T-helper 1 cell (primary cell): ENCODE measurements at places on chromosomes 1 and 21.

- DNase-seq: no peak
Observed at GRCh38 chr1:118973032-118973431, 15.1 kb downstream of the TBX15 start.

- DNase-seq: no peak
Observed at GRCh38 chr1:183807549-183808168, 2.7 kb downstream of the RGL1 start.

DNA sequence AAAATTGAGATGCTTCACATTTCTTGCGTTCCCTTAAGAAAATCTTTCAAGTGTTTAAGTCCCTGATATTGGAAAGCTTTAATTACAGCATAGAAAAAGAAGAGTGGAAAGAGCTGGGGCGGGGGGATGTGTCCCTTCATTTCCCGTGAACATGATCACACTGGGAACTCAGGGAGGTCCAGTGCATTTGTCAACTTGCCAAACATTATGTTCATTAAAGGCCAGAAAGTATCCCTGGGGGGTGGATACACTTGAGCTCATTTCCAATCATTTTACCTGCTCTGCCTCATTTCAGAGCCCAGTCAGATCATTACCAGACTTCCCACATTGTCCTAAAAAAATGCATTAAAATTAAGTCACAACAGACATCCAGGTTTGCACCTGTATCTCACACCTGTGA is 123.6 kb upstream of the KCNJ15 start:
- no peak for DNase-seq

DNA sequence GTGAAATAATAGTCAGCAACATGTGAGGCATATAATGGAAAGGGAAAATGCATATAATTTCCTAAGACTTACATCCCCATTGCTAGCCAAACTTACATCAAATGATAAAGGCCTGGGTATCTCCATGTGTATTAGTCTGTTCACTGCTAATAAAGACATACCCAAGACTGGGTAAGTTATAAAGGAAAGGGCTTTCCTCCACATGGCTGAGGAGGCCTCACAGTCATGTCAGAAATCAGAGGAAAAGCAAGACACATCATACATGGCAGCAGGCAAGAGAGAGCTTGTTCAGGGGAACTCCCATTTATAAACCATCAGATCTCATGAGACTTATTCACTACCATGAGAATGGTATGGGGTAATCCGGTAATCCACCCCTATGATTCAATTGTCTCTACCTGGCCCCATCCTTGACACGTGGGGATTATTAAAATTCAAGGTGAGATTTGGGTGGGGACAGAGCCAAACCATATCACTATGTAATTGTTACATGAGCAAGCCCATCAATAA is 161.5 kb upstream of the SAMSN1 start:
- no peak for DNase-seq

DNA sequence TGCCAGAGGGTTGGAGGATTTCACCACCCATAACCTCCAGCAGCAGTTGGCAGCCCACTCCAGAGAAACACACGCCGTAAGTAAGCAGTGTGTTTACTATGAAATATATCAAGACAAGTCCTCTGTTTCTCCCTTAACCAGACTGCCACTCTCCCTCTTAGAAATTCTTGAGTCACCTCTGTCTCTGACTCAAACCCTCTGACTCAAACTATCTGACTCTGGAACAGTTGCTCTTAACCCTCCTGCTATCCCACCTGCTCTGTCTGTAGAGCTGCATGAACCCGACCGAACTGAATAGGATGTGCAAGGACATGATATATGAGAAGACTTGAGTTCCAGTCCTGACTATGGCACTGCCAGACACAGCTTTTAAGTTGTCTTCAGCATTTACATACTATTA is 14.1 kb downstream of the INPP5B start:
- no peak for DNase-seq

DNA sequence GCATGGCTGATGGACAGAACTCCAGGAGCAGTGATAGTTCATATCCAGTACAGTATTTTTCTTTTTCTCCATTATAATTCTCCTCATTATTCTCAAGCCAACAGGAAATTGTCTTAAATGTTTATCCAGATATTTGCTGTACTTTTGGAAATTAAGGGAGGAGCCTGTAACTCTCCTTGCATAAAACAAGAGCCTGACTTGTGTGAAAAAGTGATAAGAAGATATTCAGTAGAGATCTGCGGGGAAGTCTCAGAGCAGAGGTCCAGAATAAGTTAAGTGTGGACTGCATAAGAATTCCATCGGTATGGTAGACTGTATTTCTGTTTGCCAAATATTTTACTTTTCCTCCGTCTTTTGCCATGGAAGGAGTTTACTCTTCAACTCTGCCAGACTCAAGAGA is 70.2 kb downstream of the BACH1 start:
- DNase-seq: no peak

DNA sequence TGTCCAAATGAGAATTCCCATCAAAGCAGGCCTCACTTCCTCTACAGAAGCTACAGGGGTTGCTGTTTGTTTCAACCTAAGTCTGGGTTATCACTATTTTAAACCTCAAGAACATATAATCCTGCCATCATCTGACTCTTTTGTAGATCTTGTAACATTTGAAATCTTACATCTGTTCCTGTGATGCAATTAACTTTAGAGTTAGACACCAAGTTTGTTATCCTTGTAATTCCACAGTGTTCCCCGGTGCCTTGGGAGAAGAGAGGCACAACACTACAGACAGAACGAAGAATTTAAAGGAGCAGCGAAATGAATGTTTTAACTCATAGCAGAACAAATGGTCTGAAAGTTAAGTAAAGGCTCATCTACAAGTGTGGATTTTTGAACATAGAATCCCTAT is 116.1 kb downstream of the UCHL5 start:
- DNase-seq: no peak

DNA sequence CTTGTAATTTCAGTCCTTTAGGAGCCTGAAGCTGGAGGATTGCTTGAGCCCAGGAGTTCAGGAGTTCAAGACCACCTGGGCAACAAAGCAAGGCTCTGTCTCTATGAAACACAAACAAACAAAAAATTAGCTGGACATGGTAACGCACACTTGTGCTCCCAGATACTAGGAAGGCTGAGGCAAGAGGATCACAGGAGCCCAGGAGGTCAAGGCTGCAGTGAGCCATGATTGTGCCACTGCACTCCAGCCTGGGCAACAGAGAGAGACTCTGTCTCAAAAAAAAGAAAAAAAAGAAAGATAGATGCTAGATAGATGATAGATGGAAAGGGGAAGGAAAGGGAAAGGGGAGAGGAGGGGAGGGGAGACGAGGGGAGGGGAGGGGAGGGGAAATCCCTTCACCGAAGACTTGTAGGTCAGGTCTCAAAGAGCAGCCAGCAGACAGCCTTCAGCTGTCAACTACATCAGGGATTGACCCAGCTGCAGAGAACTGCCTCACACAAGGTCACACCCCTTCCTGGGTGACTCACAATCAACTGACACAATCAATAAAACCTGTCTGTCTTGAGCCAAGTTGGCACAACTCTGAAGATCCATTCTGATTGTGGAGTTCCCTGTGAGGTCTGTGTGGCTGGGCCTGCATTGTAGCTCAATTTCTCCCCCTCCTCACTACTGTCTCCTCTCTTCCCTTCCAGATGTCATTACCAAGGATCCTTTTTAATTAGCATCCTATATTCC is 200.6 kb downstream of the RGS7 start:
- DNase-seq: no peak

- no peak for DNase-seq
Observed at GRCh38 chr1:20727746-20728316, 4.7 kb downstream of the SH2D5 start.
